ENCODE measurements at places on chromosomes 16 and 17. TPM values are rescaled to one million over a fixed set of nuclear protein-coding genes. Genes with fewer than 3 reads are reported as not detected.

EPX gene
- total RNA-seq, result not detected

EFNB3 gene
- 1.2 TPM for total RNA-seq

PPM1E gene
- total RNA-seq, result 0.02 TPM

SPATA22 gene
- not detected for total RNA-seq

TNP2 gene
- total RNA-seq, result not detected

RTN4RL1 gene
- 9.3 TPM for total RNA-seq

ATAD5 gene
- 4.3 TPM for total RNA-seq

B4GALNT2 gene
- 0.44 TPM for total RNA-seq

SLC22A31 gene
- total RNA-seq, result 1.2 TPM

CCL16 gene
- not detected for total RNA-seq

TMEM114 gene
- not detected for total RNA-seq

MFSD6L gene
- not detected for total RNA-seq

MLLT6 gene
- total RNA-seq, result 33.3 TPM

SLC2A4 gene
- total RNA-seq, result 0.57 TPM

GSG1L2 gene
- not detected for total RNA-seq

KRTAP2-2 gene
- not detected for total RNA-seq

LDHD gene
- 0.55 TPM for total RNA-seq

SYCE1L gene
- total RNA-seq, result 7.3 TPM

SRL gene
- total RNA-seq, result 0.06 TPM

RUSF1 gene
- 54.6 TPM for total RNA-seq

DHX40 gene
- total RNA-seq, result 31.9 TPM

TP53TG3 gene
- total RNA-seq, result 0.66 TPM

CCL23 gene
- not detected for total RNA-seq

CCL8 gene
- not detected for total RNA-seq
